ENCODE measurements at places on chromosomes 13 and 19.

DNA sequence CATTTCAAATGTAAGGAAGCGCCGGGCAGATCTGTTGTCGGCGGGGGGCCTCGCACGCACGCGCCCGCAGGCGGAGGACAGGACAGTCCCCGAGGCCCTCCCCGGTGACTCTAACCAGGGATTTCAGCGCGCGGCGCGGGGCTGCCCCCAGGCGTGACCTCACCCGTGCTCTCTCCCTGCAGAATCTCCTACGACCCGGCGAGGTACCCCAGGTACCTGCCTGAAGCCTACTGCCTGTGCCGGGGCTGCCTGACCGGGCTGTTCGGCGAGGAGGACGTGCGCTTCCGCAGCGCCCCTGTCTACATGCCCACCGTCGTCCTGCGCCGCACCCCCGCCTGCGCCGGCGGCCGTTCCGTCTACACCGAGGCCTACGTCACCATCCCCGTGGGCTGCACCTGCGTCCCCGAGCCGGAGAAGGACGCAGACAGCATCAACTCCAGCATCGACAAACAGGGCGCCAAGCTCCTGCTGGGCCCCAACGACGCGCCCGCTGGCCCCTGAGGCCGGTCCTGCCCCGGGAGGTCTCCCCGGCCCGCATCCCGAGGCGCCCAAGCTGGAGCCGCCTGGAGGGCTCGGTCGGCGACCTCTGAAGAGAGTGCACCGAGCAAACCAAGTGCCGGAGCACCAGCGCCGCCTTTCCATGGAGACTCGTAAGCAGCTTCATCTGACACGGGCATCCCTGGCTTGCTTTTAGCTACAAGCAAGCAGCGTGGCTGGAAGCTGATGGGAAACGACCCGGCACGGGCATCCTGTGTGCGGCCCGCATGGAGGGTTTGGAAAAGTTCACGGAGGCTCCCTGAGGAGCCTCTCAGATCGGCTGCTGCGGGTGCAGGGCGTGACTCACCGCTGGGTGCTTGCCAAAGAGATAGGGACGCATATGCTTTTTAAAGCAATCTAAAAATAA lies 18.2 kb downstream of the IL17D start:
- DNase-seq, result no peak

DNA sequence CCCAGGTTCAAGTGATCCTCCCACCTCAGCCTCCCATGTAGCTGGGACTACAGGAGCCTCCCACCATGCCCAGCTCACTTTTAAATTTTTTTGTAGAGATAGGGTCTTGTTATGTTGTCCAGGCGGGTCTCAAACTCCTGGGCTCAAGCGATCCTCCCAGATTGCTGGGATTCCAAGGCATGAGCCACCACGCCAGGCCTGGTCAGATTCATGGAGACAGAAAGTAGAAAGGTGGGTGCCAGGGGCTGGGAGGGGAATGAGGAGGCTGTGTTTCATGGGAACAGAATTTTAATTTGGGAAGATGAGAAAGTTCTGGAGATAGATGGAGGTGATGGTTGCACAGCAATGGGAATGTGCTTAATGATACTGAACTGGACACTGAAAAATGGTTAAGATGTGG lies 22.3 kb downstream of the ARHGEF18 start:
- DNase-seq, result no peak

GRCh38 chr19:4633140-4633967 lies 6.0 kb upstream of the TNFAIP8L1 start:
- no peak for DNase-seq

DNA sequence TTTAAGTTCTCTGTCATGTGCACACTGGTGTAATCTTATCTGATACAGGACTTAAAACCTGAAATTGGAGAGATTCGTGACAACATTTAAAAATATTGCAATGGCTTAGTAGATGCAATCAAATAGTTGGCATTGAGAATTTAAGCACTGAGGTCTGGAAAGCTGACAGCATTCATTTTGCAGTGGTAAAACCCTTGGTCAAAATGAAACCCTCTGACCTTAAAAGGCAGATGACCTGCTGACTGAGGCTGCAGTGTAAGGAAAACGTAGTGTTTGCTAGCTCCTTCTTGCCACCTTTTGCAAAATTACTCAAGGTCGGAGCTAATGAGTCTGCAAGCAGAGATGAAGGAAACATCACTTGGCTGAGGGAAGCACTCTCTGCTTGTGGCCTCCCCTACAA lies 150.6 kb downstream of the KCTD12 start:
- no peak for DNase-seq

GRCh38 chr13:85408415-85408814 lies 390.8 kb downstream of the SLITRK6 start:
- DNase-seq, result no peak

- no peak for DNase-seq
These were observed 19.4 kb upstream of the ADGRE5 start for GRCh38 chr19:14361824-14362223.

DNA sequence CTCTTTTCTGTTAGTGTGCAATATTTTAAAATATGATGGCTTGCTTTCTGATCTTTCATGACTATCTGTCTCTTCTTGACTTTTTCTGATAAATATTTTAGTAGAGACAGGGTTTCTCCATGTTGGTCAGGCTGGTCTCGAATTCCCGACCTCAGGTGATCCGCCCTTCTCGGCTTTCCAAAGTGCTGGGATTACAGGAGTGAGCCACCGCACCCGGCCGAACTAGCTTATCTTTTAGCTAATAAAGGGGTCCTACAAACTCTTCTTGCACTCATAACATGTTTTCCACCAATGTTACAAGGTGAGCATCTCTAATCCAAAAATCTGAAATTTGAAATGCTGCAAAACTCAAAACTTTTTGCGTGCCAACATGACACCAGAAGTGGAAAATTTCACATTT lies 535.2 kb upstream of the PCDH20 start:
- no peak for DNase-seq

GRCh38 chr13:109913936-109914510 lies 127.6 kb upstream of the IRS2 start:
- no peak for DNase-seq

DNA sequence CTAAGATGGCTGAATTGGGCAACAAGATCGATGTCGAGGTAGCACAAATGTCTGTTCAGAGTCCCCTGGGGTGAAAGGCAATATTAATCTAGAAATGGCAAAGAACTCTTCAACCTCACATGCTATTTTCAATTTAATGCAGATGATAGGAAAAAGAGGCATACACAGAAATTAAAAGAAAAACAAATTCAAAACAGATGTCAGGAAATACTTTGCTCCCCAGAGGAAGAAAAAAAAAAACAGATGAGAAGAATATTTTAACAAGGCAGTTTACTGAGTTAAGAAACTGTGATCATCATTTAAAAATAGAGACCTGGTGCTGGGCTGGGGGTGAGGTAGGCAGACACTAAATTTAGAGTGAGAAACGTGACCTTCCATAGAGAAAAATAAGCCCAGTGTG lies 421.9 kb upstream of the ARGLU1 start:
- no peak for DNase-seq

GRCh38 chr19:2711875-2712205 lies 9.3 kb downstream of the DIRAS1 start:
- no peak for DNase-seq

- no peak for DNase-seq
These were observed 6.0 kb downstream of the PROZ start for GRCh38 chr13:113164492-113164891.

- no peak for DNase-seq
These were observed 84.9 kb downstream of the RGCC start for GRCh38 chr13:41542281-41542680.

DNA sequence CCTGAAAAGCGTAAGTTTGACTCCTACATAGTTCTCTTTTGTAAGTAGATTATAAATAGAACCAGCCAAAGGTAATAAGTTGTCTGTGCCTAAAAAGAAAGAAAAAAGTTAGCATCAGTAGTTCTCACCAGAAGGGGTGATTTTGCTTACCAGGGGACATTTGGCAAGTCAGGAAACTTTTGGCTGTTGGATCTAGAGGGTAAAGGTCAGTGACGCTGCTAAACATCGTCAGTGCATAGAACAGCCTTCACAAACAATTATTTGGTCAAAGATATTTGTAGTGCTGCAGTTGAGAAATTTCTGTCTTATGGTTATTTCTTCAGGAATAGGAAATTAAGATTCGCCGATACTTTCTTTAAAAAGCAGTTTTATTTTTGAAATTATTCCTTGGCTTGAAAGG lies 2.0 kb downstream of the USPL1 start:
- no peak for DNase-seq

DNA sequence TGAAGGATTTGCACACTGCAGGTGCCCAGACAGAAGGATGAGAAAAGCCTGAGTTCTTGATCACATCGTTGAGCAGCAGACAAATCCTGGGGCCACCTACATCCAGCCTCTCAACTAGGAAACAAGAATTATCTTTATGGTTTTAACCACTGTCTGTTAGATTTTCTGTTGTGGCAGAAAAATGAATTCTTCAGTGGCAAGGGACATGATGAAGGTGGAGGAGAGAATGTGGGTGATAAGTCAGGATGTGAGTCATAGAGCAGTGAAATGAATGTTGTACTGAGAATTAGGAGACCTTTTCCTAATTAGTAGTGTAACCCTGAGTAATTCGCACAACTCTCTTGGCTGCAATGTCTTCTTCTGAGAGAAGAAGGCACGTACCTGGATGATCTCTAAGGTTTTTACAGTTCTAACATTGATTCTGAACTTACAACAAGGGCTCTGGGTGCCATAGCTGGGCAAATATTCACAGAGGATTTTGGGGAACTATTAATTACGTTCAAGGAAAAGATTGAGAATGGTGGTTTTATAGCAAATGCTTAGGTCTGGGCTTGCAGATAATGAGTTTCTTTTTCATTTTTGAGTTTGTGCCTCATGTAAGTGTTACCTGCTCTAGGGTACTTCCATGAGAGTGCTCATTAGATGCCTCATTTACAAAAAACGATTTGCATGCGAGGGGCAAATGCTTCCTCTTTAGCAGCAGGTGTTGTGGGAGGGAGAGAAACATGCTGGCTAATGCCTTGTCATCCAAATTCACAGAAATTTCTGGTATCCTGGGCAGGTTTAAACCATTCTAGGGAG lies 111.0 kb upstream of the KL start:
- DNase-seq, result no peak

- DNase-seq, result no peak
These were observed 10.3 kb downstream of the NEK5 start for GRCh38 chr13:52118595-52118994.

DNA sequence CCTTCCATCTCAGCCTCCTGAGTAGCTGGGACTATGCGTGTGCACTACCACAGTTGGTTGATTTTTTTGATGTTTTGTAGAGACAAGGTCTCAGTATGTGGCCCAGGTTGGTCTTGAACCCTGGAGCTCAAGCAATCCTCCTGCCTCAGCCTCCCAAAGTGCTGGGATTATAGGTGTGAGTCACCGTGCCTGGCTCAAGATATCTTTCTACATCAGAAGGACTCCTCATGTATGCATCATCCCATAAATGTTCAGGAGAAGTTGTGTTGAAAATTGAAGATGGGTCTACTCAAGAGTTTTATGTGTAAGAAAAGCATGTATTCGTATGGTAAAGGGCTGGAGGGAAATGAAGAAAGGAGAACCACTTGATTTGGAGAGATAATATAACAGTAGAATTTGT lies 71.8 kb upstream of the STK24 start:
- DNase-seq, result no peak

- DNase-seq, result no peak
These were observed 329.8 kb upstream of the MIR17HG start for GRCh38 chr13:91017669-91018053.

DNA sequence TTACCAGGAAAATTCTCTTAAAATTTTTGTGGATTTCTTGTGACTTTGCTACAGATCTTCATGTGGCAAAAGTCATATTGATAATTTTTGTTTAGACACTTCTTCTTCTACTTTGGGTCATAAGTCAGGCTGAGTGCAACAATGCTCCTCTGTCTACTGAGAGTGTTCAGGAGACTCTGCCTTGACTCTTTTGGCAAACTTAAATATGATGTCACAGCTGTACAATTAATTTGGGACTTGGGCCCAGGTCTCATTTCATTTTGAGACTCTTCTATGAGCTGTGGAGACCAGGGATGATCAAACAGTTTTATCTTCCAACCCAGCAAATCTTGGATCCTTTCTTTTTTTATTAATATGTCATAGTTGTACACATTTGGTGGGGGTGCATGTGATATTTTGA lies 19.7 kb upstream of the IPO5 start:
- DNase-seq, result no peak

DNA sequence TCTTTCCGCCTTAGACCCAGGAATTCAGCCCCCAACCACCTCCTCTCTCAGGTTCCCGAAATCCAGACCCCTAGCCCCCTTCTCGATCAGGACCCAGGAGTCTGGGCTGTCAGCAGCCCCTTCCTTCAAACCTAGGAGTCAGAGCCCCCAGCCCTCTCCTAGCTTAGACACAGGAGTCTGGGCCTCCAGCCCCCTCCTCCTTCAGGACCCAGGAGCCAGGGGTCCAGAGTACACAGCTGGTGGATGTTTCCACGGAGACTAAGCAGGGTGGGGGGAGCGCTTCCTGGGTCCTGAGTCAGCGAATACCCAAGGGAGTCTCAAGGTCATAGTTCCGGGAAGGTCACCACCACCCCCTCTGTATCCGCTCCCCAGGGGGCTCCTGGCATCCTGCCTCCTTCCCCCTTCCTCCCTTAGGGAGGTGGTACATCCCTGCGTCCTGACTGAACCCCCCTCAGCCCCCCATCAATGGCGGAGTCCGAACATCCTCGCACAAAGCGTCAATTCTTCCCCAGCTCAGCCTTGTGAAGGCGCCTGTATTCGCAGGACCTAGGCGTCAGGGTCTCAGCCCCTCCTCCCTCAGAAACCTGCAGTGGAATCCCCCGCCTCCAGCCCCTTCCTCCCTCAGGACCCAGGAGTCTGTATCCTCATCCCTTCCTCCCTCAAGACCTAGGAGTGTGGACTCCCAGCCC lies 4.6 kb downstream of the CADM4 start:
- DNase-seq, result no peak

- DNase-seq, result no peak
These were observed 316.4 kb downstream of the TEX29 start for GRCh38 chr13:111636804-111637203.

GRCh38 chr13:98386637-98387036 lies 190.3 kb downstream of the STK24 start:
- DNase-seq, result no peak

DNA sequence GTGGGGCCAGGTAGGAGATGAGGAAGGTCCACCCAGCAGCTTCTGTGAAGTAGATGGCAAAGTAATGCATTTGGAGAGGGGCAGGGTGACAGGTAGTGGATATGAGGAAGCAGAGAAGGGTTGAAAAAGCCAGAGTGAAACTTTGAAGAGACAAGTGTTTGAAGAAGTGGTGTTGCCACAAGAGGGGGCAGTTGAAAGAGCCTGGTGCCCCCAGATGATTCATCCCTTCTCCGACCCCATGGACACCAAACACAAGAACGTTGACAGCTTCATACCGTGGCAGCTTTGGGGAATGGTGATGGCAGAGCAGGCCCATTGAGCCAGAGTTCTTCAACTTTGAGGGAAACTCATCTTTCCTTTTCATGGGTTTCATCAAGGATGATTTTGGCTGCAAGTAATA lies 19.9 kb downstream of the IFNL3 start:
- DNase-seq, result no peak

DNA sequence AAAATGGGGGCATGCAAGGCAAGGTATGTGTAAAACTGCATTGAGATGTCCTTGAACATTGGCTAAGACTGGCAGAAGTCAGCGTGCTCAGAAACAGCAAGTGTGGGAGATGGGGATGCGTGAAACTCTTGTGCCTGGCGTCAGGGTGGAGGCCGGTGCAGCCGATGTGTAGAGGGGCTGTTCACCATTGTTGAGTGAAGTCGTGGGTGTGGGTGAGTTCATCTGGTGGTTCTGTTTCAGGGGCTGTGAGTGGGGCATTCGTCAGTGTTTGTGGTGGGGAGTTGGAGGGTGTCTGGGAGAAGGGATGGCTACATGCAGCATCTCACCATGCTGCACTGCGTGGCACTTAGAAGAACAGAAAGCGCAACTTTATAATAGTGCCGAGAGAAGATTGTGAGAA lies 11.4 kb upstream of the MIA start:
- DNase-seq, result no peak

GRCh38 chr13:99987154-99988019 lies 5.8 kb downstream of the ZIC2 start:
- no peak for DNase-seq
